ENCODE measurements at places on chromosomes 6 and 20.

DNA sequence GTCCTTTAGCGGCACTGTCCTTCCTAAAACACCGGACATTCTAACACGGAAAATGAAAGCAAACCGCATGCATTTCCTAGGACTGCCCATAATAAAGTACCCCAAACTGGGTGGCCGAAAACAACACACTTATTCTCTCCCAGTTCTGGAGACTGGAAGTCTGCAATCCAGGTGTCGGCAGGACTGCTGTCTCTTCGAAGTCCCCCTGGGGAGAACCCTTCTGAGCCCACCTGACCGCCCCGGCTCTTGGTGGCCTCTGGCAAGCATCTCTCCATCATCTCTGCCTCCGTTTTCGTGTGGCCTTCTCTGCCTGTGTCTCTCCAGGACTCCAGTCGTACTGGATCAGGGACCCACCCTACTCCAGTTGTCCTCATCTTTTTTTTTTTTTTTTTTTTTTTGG lies 55.4 kb downstream of the SYNJ2 start:
- no peak for DNase-seq

- DNase-seq, result no peak
These were observed 29.4 kb upstream of the FOXO3 start for GRCh38 chr6:108531332-108531731.

DNA sequence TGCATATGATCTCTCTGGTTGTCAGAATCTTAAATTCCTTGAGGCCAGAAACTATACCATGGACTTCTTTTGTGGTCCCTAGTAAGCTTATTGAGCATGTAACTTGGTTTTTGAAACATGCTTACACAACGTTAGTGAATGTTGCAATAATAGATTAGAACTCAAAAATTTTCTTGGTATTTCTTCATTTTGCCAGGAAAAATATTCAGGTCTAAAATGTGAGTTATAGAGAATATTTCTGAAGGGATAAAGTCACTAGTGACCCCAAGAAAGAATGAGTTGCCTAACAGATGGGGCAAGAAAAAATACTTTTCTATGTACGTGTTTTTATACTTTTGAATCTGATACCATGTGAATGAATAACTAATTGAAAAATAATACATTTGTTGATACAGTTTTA lies 195.4 kb downstream of the TFAP2A start:
- DNase-seq, result no peak

- no peak for DNase-seq
These were observed 388.4 kb downstream of the ESR1 start for GRCh38 chr6:152195896-152196295.

- DNase-seq, result no peak
These were observed at the start of gene SNX21 for GRCh38 chr20:45833030-45833882. TSS of gene SNX21 (plus strand) at chr20:45833799. CDS start at chr20:45833920, 121 bp downstream.

DNA sequence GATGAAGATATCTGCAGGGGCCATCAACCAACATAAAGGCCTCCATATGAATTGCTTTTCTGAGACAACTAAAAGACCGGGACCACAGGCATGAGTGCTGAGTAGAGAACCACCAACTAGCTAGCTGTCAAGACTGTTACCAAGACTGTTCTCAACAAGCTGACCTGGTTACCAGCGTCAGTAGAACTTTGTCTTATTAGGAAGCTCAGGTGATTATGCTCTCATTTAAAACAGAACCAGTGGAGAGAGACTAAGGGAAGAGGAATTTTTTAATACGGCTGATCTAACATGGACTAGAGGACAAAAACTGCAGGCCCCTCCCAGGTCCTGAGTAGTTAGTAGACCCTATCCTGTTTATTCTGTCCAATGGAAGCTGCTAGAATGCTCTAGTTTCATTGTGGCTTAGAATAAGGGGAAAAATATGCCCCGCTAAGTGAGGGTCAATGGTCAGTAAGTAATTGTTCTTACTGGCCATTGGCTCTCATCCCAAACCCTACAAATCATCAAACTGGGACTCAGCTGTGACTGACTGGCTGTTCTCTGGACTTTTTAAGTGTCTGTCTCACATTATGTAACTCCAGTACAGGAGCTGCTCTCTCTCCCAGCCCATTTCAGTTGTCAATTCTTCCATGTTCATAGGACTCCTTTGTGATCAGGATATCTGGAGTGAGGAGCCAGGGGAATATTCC lies 3.8 kb upstream of the DYNLRB1 start:
- DNase-seq, result no peak

- no peak for DNase-seq
These were observed 38.8 kb upstream of the SPACA1 start for GRCh38 chr6:88008831-88009231.

DNA sequence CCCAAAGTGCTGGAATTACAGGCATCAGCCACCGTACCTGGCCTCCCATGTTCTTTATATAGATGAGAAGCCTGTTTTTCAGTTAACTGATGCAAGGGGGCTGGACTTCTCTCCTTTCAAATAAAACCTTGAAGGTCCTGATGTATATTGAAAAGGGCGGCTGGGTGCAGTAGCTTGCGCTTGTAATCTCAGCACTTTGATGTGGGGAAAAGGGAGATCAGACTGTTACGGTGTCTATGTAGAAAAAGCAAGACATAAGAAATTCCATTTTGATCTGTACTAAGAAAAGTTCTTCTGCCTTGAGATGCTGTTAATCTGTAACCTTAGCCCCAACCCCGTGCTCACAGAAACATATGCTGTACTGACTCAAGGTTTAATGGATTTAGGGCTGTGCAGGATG lies 16.1 kb upstream of the SAMHD1 start:
- no peak for DNase-seq

DNA sequence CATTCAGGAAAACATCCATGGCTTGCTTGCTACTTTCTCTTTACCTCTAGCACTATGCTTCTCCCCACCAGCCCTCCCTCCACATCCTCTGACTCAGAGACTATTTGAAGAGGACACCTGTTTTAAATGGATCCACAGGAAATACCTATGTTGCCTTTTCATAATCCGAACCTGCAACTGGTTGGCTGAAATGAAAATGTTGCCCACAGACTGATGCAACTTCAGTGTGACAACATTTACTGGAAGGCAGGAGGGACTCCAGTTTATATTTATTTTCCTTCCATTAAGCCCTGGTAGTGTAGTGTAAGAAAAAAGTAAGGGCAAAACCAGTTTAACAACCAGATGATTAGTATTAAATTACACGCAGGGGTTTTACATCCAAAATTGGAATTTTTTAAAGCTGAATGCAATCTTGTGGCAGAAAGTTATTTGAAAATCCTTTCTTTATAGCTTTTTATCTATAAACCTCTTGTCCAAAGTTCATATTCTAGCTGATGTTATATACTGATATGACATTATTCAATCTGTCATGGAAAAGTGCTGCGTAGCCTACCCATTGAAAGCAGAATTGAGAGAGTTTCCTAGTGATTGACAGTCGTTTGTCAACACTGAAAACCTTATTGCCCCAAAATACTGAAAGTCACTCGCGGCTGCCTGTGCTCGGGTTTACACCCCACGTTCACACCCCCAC lies 881 bp upstream of the AIG1 start:
- no peak for DNase-seq

- DNase-seq, result no peak
These were observed 72.7 kb downstream of the IGF2R start for GRCh38 chr6:160041608-160042007.

GRCh38 chr6:31669676-31670075 lies at the start of gene LY6G5B:
TSS of gene LY6G5B (plus strand) at chr6:31669976. CDS start at chr6:31670951, 975 bp downstream.
- no peak for DNase-seq

DNA sequence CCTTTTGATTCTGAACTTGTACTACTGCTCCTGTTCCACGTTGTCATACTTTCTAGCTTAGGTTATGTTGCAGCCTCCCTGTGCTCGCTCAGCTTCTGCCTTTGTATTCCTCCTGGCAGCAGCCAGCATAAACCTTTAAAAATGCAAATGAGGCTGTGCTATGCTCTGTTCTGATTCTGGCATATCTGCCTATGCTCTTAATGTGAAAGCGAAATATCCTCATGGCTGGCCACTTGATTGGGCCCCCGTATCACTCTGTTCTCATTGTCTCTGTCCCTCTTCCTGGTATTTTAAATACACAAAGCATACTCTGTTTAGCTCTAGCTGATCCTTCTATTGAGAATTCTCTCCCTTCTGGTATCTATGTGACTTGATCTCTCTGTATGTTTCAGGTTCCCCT lies 139.0 kb downstream of the JARID2 start:
- DNase-seq, result no peak

GRCh38 chr6:87340230-87340629 lies 4.4 kb upstream of the C6orf163 start:
- DNase-seq, result no peak

Data from cerebellar nuclear complex (tissue), 1 donor.